T-helper 9 cell (primary cell): ENCODE measurements at places on chromosomes 16 and 17.

DNA sequence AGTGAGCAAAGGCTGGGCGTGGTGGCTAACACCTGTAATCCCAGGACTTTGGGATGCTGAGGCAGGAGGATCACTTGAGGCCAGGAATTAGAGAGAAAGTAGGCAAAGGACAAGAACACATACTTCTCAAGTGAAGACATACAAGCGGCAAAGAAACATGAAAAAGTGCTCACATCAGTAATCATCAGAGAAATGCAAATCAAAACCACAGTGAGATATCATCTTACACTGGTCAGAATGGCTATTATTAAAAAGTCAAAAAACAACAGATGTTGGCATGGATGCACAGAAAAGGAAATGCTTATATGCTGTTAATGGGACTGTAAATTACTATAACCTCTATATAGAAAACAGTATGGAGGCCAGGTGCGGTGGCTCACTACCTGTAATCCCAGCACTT lies 12.2 kb upstream of the SLX4 start:
- no peak for DNase-seq

- DNase-seq = no peak
Measured at GRCh38 chr16:80850757-80851156, 46.4 kb upstream of the CDYL2 start.

- no peak for DNase-seq
Measured at GRCh38 chr16:81292936-81293335, 21.8 kb upstream of the GAN start.

- DNase-seq = no peak
Measured at GRCh38 chr17:34412965-34413441, 50.0 kb upstream of the CCL1 start.

GRCh38 chr17:56708670-56709410 lies 115.3 kb downstream of the NOG start:
- no peak for DNase-seq

- DNase-seq = no peak
Measured at GRCh38 chr17:51088287-51088686, 32.4 kb downstream of the SPAG9 start.

GRCh38 chr17:38800237-38800760 lies 943 bp upstream of the PIP4K2B start:
- DNase-seq = no peak

GRCh38 chr17:13594762-13595598 lies 6.7 kb downstream of the HS3ST3A1 start:
- DNase-seq = peak; percentile 68

DNA sequence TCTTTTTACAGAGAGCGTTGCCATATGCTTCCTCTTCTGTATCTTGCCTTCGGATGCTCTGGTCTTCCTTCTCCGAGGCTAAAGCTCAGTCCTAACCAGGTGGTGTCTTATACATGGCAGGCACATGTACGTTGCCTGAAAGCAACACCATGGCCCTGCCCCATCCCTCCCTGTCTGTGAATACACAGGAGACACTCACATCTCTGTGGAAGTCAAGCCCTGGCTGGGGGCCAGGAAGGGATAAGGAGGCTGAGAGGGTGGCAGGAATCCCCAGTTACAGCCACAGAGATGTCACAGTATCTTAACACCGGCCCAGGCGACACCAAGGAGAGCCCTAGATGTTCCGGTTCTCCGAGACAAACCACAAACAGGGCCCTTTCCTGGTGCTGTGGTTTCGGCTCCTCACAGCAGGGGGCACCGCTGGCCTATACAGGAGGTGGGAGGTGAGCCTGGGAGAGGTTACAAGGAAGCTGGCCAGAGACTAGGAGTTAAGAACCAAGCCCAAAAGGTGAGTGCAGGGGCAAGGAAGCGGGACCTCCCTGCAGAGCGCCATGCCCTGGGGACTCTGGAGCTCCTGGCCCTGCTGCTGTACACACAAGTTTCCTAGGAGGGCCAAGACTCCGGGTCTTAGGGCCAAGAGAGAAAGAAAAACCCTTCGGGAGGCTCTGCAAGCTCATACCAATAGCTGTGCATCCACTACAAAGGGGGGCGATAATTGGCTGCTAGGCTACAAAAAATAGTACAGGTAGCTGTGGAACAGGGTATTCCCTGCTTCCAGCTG lies 41.7 kb downstream of the SRL start:
- DNase-seq = no peak

DNA sequence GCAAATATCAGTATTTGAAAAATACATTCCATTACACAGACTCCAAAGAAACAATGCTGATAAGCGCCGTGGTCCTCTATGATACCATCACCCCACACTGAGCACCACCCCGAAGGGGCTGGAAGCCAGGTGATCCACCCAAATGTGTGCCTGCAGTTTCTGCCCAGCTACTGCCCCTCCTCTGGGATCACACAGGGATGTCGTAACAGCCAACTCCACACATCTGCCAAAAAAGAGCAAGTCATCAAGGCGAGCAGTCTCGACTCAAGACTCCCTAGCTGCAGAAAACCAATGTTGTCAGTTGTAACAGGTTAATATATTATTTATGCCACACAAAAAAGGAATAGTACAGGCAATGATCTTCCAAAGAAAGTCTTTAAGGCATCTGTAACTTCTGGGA lies 21.0 kb downstream of the CYB5D2 start:
- no peak for DNase-seq

DNA sequence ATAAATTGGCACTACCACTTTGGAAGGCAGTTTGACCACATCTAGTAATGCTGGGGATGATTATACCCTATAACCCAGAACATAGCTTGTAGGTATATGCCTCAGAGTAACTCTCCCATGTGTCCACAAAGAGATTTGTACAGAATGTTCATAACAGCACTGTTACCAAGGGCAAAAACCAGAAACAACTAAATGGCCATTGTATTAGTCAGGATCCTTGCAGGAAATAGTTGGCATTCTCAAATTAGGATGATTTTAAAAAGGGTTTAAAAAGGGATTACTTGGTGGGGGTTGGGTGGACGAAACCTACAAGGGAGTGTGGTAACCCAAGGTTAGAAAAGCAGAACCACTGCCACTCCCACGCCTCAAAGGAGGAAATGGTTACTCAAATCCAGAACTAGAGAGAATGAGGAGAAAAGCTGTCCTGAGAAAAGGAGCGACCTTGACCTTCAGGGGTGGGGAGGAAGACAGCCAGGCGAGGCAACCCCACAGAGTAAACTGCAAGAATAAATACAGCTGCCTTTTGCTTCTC lies 2.1 kb downstream of the CPPED1 start:
- no peak for DNase-seq

DNA sequence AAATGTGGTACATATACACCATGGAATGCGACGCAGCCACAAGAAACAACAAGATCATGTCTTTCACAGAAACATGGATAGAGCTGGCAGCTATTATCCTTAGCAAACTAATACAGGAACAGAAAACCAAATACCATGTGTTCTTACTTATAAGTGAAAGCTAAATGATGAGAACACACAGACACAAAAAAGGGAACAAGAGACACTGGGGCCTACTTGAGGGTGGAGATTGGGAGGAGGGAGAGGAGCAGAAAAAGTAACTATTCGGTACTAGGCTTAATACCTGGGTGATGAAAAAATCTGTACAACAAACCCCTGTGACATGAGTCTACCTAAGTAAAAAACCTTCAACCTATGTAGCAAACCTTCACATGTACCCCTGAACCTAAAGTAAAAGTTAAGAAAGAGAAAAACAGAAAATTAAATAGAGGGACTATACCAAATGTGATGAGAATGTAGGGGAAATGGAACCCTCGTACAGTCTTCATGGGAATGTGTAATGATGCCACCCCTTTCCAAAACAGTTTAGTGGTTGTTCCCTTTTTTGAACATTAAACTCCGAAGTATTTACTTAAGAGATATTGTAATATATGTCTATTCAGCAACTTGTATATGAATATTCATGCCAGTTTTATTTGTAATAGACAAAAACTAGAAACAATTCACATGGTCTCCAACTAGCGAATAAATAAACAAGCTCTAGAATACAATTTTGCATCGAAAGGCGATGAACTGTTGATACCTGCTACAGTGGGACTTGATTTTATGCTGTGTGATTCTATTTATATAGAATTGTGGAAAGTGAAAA lies 33.9 kb downstream of the AHSP start:
- DNase-seq = no peak

DNA sequence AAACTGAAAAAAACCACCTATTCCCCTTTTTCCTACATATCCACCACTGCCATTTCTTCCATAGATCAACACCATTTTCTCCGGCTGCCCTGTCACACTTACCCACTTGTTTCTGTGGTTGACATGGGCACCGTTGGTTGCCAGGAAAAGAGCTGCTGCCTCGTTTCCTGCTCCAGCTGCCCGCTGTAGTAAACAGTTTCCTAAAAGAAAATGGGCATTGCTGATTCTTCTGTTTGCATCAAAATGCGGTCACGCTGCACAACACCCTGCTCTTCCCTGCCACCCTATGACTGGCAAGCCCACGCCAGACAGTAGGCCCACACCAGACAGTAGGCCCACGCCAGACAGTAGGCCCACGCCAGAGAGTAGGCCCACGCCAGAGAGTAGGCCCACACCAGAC lies 46.3 kb downstream of the CYB5D2 start:
- no peak for DNase-seq

DNA sequence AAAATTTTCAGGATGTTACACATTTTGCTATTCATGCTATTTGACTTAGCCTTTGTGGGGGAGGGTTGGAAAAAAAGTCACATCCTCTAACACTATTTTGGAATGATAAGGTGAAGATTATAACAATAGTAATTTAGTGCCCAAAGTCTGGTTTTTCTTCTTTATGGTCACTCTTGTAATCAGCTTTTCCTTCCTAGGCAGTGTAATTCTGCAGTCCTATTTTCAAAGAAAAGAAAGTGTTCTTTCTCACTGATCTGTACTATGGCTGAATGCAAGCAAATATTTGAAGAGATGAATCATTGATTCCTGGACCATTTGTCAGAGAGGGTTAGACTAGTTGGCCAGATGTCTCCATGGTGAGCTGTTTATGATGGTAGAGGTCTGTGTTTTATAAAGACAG lies 8.4 kb downstream of the RSPRY1 start:
- no peak for DNase-seq

DNA sequence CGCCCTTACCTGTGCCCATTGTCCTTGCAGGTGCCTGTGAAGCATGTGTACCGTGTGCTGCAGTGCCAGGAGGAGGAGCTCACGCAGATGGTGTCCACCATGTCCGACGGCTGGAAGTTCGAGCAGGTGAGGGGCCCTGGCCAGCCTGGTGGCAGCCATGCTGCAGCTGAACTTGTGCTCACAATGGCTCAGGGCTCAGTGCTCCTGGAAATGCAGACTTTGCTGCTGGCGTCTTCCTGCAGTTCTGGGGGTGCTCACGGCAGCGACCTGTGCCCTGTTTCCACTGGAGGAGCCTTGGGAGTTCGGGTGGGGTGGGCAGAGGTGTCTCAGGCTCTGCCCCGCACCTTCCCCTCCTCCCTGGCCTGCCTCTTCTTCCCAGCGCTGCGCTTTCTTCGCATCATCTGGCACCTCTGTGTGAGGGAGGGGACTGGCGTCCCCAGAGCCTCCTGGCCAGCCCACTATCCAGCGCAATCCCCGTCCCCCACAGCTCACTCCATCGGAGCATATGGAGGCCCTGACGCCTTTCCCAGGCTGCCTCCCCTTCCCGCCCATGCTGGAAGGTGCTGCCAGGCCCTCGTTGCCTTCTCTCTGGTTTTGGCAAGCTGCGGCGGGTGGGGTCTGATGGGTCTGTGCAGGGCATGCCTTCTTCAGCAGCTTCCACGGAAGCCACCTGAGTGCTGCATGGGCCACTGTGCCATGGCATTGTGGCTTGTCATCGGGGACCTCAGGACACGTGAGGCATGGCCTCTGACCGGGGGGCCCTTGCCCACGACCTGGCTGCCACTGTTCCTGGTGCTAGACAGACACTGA lies 17.7 kb downstream of the KCTD5 start:
- DNase-seq = no peak

DNA sequence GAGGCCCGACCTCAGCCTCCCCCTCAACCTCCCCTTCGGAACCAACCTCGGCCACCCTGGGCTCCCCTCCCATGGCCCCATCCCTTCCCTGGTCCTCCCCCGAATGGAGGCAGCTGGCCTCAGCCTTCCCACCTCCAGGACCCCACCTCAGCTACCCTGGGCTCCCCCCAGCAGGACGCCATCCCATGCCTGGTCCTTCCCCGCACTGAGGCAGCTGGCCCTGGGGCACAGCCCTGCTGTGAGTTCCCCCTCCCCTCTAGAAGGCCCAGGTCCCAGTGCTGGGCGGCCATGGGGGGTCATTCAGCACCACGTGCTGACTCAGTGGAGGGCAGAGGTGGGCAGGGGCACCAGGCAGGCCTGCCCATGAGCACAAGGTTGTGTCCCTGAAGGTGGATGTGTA lies 28.9 kb upstream of the PVALEF start:
- DNase-seq = no peak

DNA sequence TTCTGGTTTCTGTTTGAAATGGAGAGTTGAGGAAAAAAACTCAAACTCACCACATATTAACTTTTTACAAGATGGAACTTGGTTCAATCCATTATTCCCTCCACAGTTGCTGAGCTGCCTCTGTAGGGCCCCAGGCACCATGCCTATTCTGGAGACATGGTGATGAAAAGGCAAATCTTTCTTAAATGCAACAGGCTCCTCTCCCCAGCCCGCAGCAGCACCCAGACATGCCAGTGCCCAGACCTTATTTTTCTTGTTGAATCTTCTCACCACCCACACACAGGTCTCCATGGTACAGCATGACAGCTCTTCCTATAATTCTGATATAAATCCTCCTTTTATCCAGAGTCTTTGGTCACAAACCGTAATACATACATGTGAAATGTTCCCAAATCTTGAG lies 7.6 kb downstream of the CYTH1 start:
- DNase-seq = no peak

DNA sequence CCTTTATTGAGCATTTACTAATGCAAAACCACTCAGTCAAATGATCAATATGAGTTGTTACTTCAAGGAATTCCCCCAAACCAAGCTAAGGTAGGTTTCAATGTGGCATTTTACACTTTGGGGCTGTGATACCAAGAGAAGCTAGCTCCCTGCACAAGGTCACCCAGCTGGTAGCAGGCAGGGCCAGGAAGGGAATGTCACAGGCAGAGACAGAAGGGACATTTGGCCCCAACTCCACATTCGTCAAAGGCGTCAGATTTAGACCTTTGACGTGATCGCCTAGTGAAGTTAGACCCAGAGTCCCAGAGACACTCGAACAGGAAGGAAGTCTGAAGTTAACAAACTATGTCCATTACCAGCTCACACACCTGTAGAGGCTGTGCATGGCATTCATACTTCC lies 5.5 kb upstream of the SMG1 start:
- DNase-seq = no peak

DNA sequence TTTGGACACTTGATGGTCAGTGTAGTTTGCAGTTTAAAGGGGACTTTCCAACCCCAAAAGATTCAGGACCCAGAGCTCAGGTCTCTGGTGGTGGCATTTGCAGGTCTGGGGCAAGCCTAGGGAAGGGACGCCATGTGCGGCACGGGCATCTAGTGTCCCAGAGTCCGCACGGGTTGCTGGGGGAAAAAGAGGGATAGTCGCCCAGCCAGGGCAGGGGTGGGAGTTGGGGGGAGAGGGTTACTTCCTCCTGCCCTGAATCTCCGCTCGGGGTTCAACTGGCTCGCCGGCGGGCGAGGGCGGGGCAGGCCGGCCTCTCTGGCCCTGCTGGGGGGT lies 239 bp upstream of the CA7 start:
- no peak for DNase-seq

GRCh38 chr16:69436896-69437295 lies 12.5 kb downstream of the CYB5B start:
- DNase-seq = no peak
